ENCODE measurements at places on chromosomes 7 and 10. TPM values are rescaled to one million over a fixed set of nuclear protein-coding genes. Genes with fewer than 3 reads are reported as not detected.

- DNase-seq, result no peak
These were observed 94.3 kb upstream of the SDK1 start for GRCh38 chr7:3206771-3207191.

DNA sequence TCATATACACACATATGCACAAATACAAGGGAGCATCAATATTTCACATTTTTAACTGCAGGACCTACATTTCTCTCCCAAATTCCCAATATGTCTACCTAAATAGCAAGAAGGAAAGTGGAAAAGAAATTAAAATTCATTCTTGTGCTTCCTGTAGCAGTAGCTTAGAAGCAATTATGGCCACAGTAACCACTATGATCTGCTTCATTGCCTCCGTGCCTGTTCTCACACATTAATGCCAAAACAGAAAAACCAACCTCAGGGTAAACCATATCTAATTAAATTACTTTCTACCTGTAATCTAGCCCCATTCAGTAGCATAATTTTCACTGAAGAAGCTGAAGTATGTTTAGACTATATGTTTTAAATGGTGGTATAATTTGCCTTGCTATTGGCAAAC is 55.2 kb downstream of the HYCC1 start:
- no peak for DNase-seq

The PTPRE gene
- 24.3 TPM for total RNA-seq

GRCh38 chr10:68301790-68302502 is 29.9 kb upstream of the HNRNPH3 start:
- no peak for DNase-seq

- DNase-seq, result peak; percentile 68
These were observed 139.1 kb upstream of the PFKP start for GRCh38 chr10:2927958-2928840.

DNA sequence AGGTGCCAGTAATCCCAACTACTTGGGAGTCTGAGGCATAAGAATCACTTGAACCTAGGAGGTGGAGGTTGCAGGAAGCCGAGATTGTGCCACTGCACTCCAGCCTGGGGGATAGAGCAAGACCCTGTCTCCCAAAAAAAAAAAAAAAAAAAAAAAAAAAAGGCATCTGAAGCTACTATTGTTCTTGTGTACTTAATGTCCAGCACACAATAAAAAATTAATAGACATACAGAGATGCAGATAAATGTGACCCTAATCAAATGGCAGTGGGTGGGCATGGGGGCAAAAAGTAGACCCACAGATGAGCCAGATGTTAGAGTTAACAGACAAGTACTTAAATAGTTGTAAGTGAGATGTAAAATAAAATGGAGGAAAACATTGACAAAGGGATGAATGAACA is 7.7 kb upstream of the KCNK18 start:
- no peak for DNase-seq
